ENCODE measurements at places on chromosomes 2 and 18.

DNA sequence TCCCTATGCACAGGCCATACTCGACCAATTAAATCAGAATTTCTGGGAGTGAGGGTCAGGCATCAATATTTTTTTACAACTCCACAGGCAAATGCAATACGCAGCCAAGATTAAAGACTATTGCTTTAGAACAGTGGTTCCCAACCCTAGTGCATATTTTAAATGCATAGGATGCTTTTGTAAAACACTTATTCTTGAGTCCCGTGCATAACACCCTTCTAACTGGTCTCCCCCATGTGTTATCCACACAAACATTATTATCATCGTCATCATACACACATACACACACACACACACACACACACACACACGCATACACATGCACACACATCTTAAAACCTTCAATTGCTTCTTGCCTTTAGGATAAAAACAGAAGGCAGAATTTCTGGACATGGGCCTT is 145.0 kb upstream of the PELI1 start:
- no peak for DNase-seq

GRCh38 chr2:134957477-134957876 is 38.9 kb downstream of the CCNT2 start:
- no peak for DNase-seq

DNA sequence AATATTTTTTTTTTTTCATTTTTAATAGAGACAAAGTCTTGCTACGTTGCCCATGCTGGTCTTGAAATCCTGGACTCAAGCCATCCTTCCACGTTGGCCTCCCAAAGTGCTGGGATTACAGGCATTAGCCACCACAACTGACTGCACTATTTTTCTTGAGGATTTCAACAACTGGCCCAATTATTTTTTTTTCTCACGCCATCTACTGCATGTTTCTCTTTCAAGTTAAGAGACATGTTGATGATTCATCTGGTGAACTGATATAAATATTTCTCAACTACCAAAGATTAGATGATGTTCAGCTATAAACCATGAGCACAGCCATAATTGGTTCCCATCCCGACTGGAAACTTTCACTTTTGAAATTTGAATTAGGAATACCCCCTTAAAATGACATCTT is 688.4 kb upstream of the SYT4 start:
- no peak for DNase-seq

- DNase-seq, result no peak
Observed at GRCh38 chr2:123521854-123522253, 503.2 kb upstream of the CNTNAP5 start.

DNA sequence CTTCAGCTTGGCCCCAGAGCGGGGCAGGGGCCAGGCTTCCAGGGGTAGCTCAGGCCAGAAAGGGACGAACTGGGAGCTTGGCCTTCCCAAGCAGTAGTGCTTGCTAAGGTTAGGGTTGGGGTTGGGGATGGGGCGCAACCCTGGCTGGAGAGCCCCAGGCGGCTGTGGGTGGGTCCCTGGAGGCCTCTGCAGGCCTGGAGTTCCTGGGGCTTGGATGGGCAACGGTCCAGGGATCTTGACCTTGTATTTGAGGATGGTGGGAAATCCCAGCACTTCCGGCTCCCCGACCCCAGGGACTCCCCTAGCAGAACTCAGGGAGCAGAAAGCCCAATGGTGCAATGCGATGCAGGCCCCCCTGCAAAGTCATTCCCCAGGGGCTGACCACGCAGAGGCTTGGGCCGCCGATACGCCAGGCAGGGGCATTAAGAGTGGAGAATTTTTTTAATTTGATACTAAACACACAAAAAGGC is 12.6 kb upstream of the MLPH start:
- no peak for DNase-seq

DNA sequence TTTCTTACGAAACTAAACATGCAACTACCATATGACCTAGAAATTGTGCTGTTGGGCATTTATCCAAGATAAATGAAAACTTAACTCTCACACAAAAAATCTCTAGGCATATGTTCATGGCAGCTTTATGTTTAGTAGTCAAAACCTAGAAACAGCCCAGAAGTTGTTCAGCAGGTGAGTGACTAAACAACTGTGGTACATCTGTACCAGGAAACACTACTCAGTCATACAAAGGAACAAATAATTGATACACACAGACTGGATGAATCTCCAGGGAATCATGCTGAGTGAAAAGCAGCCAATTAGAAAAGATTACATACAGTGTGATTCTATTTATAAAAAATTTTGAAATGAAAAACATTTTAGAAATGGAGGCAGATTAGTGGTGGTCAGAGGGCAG is 29.3 kb downstream of the DYNC2LI1 start:
- DNase-seq, result no peak

DNA sequence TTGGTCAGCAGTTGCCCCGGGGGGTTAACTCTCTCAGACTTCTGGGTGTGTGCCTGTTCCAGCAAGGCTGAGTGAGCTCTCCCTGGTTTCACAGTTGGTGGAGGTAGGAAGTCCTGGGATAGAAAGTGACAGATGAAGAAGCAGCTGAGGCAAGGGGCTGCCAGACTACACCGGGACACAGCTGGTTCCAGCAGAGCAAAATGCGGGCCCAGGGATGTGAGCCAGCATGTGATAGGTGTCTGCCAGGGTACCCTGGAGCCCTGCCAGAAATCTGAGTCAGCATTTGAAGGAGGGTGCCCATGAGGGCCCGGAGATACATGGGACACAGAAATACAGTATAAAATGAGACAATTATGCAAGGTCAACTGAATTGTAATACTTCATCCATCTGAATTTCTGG is 79.3 kb upstream of the LGALSL start:
- no peak for DNase-seq

- DNase-seq, result no peak
Observed at GRCh38 chr2:195003881-195004471, 653.0 kb upstream of the SLC39A10 start.

GRCh38 chr18:43312891-43313290 is 35.6 kb upstream of the SYT4 start:
- DNase-seq, result no peak

DNA sequence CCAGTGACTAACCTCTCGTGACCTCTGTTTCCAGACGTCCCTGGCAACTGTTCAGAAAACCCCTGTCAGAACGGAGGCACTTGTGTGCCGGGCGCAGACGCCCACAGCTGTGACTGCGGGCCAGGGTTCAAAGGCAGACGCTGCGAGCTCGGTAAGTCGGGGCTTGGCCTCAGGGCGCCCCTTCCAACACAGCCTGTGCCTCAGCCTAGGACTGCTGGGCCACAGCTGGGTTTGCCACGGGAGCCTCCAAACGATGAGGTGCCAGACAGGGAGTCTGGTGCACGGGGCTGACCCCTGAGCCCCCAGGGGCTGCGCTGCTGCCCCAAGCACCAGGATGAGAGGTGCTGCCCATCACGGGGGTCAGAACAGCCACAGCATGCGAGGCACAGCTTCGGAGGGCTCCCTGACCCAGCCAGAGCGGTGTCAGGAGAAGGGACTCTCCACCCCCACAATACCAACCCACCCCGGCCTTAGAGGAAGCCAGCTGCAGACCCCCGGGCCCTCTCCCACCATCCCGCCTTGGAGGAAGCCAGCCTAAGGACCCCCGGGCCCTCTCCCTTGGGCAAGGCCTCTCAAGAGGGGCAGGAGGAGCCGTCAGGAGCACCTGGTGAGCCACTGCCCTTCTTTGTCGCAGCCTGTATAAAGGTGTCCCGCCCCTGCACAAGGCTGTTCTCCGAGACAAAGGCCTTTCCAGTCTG is 20.3 kb downstream of the MTERF4 start:
- DNase-seq, result no peak

DNA sequence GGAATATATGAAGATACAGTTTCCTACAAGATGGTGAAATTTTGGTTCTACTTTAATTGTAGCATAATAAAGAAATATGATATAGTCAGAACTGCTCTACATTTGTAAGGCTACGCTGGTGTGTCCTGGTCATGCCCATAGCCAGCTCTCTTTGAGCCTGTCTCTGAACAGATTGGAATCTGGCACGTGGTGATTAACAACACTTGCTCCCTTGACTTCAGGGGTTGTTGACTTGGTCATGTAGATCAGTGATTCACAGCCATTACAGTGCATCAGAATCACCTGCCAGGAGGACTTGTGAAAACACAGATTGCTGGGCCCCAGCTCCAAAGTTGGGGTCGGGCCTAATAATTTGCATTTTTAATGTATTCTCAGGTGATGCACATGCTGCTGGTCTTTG is 80.4 kb downstream of the PTPRM start:
- no peak for DNase-seq

DNA sequence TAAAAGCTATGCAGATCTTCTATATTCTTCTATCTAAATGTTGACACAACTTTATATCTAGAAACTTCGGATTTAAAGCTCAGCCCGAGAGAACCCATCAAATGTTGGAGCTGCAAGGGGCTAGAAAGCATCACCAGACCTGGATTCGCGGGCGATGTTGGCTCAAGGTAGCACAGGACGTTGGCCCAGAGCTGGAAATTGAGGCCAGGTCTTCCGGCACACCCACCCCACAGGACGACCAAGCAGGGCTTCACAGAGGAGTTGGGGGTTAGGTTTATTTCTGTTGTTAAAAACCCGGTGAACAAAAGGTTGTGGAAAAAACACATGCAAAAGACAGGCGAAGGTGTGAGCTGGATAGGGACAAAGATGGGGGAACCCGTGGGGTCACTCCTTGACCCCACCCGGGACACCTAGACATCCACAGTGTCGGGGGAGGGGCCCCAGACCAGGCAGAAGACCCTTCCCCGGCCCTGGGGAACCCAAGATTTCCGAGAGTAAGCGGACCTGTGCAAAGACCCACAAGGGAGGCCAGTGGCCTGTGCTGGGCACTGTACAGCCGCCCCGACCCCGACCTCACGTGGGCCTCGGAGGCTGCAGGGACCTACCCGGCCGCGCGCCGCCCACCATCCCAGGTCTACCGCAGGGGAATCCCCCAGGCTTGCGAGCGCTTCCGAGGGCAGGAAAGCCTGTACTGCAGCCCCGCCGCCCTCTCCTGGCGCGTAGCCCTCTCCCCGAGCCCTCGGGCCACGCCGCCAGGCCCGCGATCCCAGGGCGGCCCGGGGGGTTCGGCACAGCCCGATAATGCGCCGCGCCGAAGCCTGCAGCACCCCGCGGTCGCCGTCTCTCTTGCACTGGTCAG is 1.8 kb upstream of the AGBL5 start:
- peak; percentile 61 for DNase-seq

DNA sequence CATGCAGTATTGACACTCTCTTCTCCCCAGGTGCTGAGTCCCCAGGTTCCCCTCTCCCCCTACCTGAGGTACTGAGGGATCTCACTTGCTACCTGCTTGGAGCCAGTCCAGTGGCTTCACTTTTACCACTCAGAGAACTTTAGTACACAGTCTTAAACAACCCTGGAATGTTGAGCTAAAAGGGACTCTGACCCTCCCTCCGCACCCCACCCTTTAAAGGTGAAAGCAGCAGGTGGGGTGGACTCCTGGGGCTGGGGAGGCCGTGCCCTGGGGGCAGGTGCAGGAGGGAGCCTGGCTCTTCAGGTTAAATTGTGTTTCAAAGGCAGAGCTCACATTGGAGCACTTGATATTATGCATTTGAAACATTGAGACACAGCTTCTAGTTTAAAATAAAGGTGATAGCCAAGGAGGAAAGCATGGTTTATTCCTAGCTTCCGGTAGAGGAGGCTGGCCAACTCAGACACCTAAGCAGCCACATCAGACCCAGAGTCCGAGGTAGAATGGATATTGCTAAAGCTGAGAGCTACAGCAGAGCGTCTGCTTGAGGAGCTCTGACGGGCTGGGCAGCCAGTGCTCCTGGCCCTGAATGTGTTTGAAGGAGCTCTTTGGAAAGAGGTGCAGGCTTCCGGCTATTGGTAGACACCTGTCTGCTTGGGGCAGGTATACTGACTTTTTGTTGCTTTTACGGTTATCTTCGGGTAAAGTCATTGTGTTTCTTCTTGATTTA is 196.4 kb downstream of the AGAP1 start:
- DNase-seq, result no peak

Measured in stimulated activated CD8-positive, alpha-beta memory T cell treated with anti-CD3 and anti-CD28 coated beads, Interleukin-15, amount 100 ng/mL, for 48 hours (primary cell).